ENCODE measurements at places on chromosomes 1 and 21. TPM values are rescaled to one million over a fixed set of nuclear protein-coding genes. Genes with fewer than 3 reads are reported as not detected.

Gene WDR47
- total RNA-seq = 14.8 TPM

Gene PLEKHN1
- total RNA-seq = 1.7 TPM

Gene PALMD
- not detected for total RNA-seq

Gene RGS16
- 0.66 TPM for total RNA-seq

Gene ARPC5
- 274 TPM for total RNA-seq

All from activated CD8-positive, alpha-beta T cell treated with anti-CD3 and anti-CD28 coated beads, Interleukin-2, amount 10 ng/mL, durations not matched to agents 7 days and 5 days (primary cell).